Adrenal gland (tissue), 19 donors: ENCODE measurements at places on chromosomes 12 and 14.

DNA sequence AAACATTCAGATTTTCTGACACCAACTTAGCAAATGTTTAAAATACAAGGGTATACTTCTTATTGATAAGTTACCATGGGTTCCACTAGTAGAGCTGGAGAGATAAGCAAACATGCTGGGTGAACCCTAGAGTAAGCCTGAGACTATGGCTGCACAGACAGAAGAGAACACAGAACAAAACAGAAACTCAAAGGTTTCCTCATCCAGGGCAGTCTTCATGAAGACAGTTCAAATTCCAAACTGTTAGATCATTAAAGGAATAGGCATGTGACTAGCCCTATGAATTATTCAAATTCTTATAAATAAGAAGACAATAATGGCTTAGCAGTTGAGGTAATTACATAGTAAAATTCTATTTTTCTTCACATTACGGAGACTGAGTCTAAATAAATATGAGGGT lies 28.1 kb downstream of the BTBD7 start:
- no peak for DNase-seq

GRCh38 chr12:42482748-42483520 lies 106.6 kb downstream of the PRICKLE1 start:
- DNase-seq: peak; percentile 69

- DNase-seq: no peak
These were observed 7.3 kb upstream of the ETNK1 start for GRCh38 chr12:22617630-22618029.

DNA sequence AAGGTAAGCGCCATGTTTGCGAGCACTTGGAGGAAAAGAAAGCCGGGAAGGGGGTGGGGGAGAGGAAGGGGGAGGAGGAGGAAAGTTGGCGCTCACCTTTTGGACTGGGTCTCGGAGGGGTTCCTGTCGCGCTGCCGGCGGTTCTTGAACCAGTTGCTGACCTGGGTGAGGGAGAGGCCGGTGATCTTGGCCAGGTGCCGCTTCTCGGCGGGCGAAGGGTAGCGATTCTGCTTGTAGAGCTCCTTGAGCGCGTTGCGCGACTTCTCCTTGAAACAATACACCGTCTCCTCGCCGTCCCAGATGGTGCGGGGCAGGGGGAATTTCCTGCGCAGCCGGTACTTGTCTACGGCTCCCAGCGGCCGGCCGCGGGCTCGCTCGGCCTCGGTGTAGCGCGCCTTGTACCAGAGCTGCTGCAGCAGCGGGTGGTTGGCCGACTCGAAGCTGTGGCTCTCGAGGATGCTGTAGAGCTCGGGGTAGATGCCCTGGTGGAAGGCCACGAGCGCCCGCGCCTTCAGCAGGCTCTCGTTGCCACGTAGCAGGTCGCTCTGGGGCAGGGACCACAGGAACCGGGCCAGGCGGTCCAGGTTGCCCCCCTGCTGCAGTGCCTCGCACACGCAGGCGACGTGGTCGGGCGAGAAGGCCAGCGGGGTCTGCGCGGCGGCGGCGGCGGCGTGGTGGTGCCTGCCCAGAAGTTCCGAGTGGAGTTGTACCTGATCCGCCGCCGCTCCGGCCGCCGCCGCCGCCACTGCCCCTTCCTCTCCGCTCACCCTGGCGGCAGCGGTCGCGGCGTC lies 840 bp downstream of the SIX4 start:
- peak; percentile 43 for DNase-seq

- peak; percentile 97 for DNase-seq
These were observed at the start of gene KCNJ8 for GRCh38 chr12:21774358-21775132. Gene KCNJ8, minus strand, starts transcription at chr12:21774706. Its CDS starts 1,090 bp downstream, at chr12:21773616.

GRCh38 chr14:79745046-79745445 lies 466.3 kb downstream of the DIO2 start:
- DNase-seq: no peak

DNA sequence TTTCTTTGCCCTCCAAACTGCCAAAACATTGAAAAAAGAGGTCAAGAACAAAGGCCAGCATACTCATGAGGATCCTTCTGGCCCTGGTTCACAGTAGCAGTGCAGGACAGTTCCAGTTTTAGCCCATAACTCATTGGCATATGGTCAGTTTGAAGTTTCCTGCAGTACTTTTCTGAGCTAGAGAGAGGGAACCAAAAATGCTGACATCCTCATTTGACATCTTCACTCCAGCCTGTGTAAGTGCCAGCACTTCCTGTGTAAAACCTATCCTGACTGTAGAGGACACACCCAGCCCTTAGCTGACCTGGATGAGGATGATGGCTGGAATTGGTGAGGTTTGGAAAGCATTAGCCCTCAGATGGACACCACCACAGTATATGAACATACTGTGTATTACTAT lies 84.1 kb downstream of the FGD4 start:
- DNase-seq: peak; percentile 51

DNA sequence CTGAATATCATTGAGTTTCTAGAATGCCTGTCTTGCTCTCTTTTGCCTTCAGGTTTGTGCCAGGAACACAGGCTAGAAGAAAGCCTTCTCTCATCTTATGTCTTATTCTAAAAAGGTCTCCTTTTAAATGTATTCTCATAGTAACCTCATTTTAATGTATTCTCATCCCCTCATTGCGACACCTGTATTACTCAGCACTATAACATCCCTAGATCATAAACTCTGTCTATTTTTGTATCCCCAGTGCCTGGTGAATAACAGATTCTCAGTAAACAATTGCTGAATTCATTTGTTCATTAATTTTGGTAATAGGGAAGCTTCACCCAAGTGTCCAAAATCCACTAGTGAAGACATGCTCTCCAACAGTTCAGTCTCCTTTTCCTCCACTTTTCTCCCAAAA lies 8.8 kb upstream of the LRRK2 start:
- no peak for DNase-seq

DNA sequence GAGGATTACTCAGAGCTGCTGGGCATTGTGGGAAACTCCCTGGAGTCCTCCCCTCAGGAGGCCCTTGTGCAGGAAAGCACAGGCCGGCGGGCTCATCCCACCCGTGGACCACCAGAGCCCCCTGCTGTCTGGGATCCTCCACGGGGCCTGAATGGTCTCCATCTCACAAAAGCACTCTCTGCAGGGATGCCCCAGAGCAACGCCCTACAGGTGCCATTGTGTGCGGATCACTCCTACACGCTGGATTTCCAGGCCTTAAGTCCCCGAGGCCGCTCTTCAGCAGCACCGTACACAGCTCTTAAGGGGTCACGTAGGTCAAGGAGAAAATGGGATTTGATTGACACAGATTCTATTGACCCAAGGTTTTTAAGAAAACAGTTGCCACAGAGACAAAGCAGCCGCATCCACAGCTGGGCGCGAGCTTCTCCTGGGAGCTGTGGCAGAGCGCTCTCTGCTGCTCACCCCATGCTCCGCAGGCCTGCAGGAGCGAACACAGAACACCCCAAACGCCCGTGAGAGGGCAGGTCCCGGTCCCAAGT lies 36.7 kb upstream of the RIMBP2 start:
- no peak for DNase-seq

GRCh38 chr14:78697341-78697740 lies 527.2 kb downstream of the NRXN3 start:
- no peak for DNase-seq

GRCh38 chr14:68013326-68013725 lies 193.7 kb downstream of the RAD51B start:
- DNase-seq: no peak

DNA sequence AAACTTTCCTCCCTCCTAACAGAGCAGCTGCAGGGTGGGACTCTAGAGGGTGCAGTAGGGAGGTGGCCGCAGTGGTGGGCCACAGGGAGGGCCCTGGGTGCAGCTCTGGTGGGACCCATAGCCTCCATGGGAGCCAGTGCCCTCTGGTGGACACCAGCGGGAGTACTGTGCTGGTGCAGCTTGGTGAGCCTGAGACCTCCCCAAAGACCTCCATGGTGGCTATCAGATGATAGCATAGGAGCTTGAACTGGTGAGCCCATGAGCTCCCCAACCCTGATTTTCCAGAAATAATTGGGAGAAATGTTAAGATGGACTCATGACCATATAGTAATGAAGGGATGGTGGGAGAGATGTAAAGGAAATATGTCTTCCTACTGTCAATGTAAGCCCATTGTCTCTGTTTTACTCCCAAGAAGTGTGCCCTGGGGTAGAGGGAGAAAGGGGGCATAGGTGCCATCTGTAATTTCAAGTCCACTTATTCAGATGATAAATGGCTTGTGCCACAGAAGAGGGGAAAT lies 98.7 kb downstream of the GAS2L3 start:
- DNase-seq: peak; percentile 31

GRCh38 chr14:63777024-63777423 lies 49.2 kb upstream of the SGPP1 start:
- DNase-seq: no peak

DNA sequence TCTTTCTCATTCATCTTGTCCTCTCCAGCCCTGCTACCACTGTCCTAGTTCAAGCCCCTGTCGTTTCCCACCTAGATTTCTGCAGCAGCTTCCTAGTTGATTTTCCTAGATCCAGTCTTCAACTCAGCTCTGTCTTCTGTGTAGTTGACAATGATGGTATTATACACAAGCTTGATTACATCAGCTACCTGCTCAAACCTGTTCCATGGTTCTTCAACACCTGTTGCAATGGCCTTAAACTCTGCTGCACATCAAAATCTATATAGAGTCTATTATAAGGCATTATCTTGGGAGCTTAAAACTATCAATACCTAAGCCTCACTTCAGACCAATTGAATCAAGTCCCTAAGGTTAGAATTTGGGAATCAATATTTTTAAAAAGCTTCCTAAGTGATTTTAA lies 71.7 kb upstream of the PELI2 start:
- DNase-seq: no peak

DNA sequence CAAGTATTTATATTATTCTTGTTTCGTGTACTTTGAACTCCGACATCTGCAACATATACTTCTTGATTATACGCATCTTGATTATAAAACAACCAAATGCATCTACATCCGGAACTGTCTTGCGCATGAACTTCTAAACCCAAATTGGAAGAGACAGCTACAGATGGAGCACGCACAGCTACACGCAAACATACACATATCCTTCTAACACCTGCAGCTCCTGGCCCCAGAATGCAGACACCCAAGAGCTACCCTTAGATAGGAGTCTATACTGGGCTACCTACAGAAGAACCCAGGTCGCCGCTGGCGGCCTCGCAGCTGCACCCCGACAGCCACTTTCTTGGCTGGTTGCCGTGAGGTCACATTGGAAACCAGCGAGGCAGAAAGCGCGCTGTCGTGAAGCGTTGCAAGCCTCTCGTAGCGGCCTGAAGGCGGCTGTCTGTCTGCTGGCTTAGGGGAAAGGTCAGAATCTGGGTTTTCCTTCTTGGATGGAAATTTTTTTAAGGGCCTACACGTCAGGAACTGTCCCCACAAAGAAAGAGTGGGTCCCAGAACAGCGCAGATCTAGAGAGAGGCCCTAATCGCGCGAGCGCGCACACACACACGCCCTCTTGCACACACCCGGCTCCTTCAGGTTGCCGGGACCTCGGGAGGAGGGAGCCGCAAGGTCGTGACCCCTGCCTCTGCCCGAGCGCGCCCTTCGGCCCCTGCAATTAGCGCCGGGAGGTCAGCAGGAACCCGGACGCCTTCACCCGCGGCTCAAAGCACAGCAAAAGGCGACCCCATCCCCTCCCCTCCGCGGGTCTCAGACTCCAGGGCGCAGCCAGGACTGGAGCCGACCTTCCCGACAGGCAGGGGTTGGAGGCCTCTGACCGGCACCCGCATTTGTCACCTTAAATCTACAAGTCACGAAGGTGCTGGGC lies 17.0 kb downstream of the TBX3 start:
- DNase-seq: no peak

DNA sequence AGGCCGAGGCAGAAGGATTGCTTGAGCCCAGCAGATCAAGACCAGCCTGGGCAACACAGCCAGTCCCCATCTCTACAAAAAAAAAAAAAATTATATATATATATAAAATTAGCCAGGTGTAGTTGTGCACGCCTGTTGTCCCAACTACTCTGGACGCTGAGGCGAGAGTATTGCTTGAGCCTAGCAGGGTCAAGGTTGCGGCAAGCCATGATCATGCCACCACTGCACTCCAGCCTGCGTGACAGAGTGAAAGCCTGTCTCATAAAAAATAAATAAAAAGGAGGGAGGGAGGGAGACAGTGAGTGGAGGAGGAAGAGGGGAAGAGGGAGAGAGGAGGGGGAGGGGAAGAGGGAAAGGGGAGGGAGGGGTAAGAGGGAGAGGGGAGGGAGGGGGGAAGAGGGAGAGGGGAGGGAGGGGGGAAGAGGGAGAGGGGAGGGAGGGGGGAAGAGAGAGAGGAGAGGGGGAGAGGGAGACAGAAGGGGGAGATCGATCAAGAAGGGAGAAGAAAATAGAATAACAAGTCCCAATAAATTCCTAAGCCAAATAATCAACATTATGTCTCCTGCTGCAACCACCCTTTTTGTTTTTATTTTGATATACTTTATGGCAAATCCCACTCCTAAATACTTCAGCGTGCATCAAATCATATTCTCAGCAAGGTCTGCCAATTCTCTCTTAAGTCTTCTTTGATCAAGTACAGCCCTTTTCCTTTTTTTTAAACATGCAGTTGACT lies 163.9 kb downstream of the MED13L start:
- DNase-seq: no peak

GRCh38 chr14:102426796-102427195 lies 64.1 kb downstream of the TECPR2 start:
- no peak for DNase-seq

- DNase-seq: no peak
These were observed 98.3 kb downstream of the INSM2 start for GRCh38 chr14:35632271-35632670.

- DNase-seq: peak; percentile 53
These were observed 45.6 kb upstream of the RIMBP2 start for GRCh38 chr12:130761537-130762318.

DNA sequence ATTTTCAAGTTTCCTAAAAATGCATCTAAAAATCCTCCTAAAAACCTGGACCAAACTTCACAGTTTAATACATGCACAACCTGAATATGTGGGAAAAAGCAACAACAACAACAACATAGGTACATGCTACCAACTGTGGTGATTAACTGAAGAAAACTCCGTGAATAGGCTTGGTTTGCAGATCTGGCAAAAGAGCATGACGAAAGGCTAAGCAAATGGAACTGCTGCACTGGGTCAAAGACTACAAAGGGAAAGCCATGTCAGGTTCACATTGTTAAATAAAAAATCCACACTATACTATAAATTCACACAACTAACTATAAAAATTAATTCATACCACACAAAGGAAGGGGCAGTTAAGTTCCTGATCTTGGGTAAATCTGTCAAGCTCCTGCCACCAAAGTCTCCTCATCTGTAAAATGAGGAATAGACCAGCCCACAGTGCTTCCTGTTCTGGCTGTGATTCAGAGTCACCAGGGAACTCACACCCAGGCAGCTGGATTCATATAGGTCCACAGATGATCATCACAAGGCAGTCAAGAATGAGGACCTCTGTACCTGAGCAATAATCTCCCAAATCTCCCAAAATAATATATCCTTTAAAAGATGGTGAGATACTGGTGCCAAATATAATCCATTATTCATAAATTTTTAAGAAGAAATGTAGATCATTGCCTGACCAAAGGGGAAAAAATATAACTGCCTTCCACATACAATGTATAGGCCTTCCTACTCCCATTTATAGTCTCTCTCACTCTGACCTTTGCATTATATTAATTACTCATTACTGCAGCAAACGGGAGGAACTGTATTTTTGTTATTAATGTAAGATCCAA lies 7.0 kb downstream of the CORO1C start:
- DNase-seq: peak; percentile 39

- DNase-seq: peak; percentile 57
These were observed 60.3 kb upstream of the BCL2L14 start for GRCh38 chr12:12010277-12011039.
